NCI-H187 (cell line): ENCODE measurements at places on chromosomes 7 and 10.

- DNase-seq: no peak
Measured at GRCh38 chr10:32556783-32557395, 110.9 kb downstream of the CCDC7 start.

DNA sequence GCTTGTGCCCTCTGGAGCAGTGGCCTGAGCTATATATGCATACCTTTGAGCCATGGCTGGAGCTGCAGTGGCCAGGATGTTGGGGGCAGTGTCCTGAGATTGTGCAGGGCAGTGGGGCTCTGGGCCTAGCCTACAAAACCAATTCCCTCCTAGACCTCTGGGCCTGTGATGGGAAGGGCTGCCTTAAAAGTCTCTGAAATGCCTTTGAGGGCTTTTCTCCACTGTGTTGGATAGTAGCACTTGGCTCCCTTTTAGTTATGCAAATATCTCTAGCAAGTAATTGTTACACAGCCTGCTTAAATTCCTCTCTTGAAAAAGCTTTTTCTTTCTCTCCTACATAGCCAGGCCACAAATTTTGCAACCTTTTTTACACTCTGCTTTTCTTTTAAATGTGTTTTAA lies 426.4 kb downstream of the ACTR3B start:
- DNase-seq: no peak

DNA sequence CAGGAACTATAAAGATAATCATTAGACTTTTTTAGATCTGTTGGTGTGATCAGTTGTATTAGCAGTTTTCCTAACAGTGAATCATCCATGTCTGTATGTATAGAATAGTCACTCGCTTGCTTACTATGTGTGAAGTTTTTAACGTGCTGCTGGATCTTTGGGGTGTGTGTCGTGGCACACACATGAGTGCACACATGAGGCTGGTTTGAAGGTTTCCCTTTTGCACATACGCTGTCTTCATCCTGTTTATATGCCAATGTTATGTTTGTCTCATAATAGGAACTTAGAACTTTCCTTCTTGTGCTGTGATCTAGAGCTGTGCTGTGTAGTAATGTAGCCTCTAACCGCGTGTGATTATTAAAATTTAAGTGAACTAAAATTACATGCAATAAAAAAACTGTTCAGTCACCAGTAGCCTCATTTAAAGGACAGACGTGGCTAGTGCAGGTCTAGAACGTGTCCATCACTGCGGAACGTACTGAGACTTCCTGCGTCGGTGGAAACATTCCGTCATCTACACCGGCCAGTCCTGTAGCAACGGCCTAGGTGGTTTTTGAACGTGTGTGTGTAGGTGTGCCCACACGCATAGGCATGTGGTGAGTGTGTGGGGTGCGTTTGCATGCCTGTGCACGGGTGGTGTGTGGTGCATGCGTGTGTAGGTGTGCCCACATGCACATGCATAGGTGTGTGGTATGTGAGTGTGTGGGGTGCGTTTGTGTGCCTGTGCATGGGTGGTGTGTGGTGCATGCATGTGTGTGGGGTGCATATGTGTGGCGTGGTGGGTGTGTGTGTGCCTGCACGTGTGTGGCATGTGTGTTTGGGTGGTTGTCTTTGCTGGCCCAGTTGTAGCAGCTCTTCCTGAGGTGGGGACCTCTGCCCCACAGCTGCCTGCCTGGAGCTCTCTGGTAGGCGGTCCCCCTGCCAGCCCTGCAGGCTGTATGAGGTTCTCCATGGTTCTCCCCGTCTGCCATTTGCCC lies 56.6 kb downstream of the INPP5A start:
- DNase-seq: no peak

DNA sequence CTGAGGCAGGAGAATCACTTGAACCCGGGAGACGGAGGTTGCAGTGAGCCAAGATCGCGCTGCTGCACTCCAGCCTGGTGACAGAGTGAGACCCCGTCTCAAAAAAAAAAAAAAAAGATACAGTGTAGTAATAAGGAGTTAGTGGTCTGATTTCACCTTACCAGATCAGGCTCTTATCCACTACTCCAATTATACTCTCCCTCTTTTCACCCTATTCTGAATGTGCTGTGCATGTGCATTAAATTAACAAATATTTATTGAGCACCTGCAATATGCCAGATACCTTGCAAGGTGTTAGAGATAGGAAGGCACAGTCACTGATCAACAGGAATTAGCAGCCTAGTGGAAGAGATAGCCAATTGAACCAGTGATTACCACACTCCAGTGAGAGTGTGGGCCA lies 241.9 kb upstream of the LRGUK start:
- DNase-seq: no peak

GRCh38 chr7:55117286-55117685 lies 98.5 kb downstream of the EGFR start:
- no peak for DNase-seq

- DNase-seq: no peak
Measured at GRCh38 chr7:103967401-103967800, 22.1 kb downstream of the RELN start.

DNA sequence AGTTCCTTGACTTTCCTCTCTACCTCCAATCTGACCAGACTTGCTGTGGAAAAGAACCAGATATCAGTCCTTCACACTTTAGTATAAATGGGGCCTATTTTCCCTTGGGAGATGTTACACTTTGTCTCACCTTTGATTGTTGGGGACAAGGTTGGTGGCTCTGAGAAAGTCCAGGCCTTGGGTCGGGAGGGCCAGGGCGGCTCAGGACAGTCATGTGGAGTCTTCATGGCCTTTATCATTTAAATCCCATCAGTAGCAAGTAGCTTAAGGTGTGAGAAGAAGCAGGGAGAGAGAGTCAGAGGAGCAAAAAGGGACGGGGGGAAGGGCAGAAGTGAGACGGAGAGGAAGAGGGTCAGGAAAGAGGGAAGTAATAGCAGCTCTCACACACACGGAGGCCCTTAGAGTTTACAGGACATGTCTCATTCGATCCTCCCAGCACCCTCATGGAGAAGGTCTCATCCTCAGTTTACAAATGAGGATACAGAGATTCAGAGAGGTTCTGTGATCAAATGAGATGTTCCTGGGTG lies 40.5 kb downstream of the TBATA start:
- no peak for DNase-seq

DNA sequence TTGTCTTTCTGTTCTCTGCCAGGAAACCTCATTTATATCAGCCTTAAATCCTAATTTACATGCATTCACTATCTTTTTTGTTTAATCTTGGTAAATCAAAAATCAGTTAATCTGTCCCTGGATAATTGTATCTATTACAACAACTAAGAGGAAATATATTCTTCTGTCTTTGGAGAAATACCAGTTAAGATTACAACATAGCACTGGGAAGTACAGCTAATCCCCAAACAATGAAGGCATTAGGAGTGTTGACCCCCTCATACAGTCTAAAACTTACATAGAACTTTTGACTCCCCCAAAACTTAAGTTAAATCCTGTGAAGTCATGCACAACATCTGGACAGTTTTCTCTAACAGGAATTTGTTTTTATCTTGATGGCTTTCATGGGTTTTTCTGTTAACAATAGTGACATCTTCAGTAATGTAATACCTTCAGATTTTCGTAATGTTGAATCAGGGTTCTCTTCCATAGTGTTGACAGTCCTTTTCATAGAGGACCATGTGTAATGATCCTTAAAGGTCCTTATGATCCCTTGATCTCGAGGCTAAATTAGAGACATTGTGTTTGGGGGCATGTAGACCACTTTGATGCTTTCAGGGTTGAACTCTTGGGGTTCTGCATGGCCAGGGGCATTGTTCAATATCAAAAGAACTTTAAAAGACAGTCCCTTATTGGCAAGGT lies 24.1 kb upstream of the ABCC2 start:
- DNase-seq: no peak
